Stimulated activated CD8-positive, alpha-beta memory T cell treated with anti-CD3 and anti-CD28 coated beads, Interleukin-15, amount 100 ng/mL, for 4 hours (primary cell): ENCODE measurements at places on chromosomes 6 and 20.

DNA sequence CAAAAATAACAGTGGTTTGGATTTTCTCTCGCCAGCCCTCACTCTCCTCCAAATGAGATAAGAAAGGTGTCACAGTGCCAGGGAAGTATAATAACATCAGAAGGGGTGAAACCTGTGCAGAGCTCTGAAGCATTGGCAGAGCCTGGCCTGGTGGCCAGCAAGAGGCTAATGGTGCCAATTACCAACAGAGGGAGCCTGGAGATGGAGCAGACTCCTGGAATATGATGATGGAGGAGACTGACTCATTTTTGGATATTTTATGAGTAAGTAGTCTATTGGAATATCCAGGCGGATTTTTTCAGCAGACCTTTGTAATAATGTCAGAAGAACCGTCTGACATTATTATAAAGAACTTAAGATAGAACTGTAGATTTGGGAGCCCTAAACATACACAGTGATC, 442.6 kb upstream of the MARCKS start:
- DNase-seq = no peak

DNA sequence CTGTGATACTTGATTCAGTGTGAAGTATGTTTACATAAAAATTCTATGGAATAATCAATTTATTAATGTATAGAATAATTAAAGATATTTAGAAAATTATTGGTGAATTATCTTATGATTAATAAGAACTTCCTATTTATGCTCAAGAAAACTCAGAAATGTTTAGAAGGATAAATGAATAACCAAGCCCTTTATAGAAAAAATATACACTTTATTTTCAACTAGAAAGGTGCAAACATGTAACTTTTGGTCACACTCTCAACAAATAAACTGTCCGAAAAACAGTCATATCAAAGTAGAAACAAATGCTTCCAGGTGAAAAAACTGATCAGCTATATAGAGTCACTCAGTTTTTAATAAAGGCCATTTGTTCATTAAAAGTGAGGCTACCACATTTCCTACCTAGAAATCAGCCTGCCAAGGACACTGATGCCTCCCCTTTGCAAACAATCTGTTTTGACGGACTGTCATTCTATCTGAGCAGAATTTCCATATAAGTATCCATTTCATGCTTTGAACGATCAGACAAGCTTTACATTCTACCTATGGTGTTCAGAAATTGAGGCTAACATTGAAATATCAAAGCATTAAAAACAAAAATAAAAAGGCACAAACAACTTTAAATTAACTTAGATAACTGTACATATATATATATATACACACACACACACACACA, 3.0 kb downstream of the CCN2 start:
- no peak for DNase-seq

- no peak for DNase-seq
These were observed 213.2 kb upstream of the NT5E start for GRCh38 chr6:85236636-85237035.

DNA sequence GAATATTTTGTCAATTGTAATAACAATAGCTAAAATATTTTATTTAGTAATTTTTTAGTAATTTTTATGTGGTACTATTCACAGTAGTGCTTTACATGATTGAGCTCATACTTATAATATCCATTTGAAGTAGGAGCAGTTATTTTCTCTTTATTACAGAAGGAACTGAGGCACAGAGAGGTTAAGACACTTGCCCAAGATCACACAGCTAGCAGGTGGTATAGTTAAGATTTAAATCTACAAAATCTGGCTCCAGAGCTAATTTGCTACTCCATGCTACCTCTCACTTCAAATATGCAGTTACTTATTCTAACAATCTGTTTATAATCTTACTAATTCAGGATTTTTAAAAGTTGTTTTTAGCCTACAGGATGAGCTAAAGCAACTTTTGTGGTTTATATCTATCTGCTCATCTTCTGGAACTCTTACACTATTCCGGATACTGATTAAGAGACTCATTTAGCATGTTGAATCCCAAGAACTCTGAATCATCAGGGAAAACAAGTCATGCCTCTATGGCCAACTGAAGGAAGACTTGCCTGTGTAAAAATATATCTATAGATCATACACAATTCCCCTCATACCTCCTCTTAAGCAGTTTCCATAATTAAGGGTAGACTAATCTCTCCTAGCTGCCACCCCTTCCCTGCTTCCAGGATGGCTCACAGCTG, 324.2 kb downstream of the UBE3D start:
- no peak for DNase-seq

DNA sequence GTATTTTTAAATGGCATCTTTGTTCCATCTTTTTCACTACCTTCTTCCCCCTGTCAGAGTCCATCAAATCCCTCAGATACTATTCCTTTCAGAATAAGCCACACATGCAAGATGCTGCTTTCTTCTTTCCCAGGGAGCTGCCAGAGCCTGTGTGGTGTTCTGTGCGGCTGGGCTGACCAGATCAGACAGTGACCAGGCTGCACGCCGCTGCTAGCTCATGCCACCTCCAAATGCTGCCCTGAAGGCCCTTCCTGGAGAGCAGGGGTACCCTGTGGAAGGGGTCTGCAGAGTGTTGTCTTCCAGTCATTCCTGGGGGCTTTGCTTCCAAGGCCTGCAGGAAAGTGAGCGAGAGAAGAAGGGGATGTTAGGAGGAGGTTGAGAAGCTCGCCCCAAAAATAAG, 179.1 kb upstream of the SUPT3H start:
- no peak for DNase-seq
